ENCODE measurements at places on chromosomes 16 and 17. TPM values are rescaled to one million over a fixed set of nuclear protein-coding genes. Genes with fewer than 3 reads are reported as not detected.

GRCh38 chr16:62249069-62249468 lies 212.8 kb upstream of the CDH8 start:
- no peaks in the 10 kb centered on the region for H3K4me1 ChIP-seq
- DNase-seq = no peak
- no peak overlapping the region for H3K4me3 ChIP-seq
- no peaks in the 10 kb centered on the region for H3K27me3 ChIP-seq
- H3K27ac ChIP-seq = no peak overlapping the region

DNA sequence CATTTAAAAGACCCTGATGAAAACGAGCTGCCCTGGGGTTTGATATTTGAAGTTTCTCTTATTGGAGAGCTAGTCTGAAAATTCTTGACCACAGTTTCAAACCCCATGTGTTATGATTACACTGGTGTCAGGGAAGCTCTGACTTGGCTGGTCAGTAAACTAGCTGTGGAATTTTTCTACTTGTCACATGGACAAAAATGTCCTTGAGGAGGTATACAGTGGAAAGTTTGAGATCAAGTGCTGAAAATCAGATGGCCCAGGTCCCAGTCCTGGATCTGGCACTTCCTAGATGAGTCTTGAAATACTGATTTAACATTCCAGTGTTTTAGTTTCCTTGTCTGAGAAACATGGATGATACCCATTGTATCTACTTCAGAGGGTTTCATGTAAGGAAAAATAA lies 30.7 kb upstream of the SOX9 start:
- no peak overlapping the region for H3K27ac ChIP-seq
- H3K4me1 ChIP-seq = no peaks in the 10 kb centered on the region
- no peaks in the 10 kb centered on the region for H3K36me3 ChIP-seq
- no peak for DNase-seq

IRX5 gene
- total RNA-seq = not detected

GRCh38 chr16:14286368-14287230 lies 215.5 kb downstream of the MRTFB start:
- H3K27ac ChIP-seq = peak overlapping the region; percentile 20
- H3K4me1 ChIP-seq = no peaks in the 10 kb centered on the region
- H3K36me3 ChIP-seq = no peaks in the 10 kb centered on the region
- no peaks in the 10 kb centered on the region for H3K27me3 ChIP-seq
- peak overlapping the region; percentile 91 for H3K4me3 ChIP-seq

ZNF652 gene
- total RNA-seq = 61.0 TPM

MYH8 gene
- total RNA-seq = not detected

- no peaks in the 10 kb centered on the region for H3K36me3 ChIP-seq
- H3K4me3 ChIP-seq = no peak overlapping the region
- no peak for DNase-seq
- H3K27ac ChIP-seq = no peak overlapping the region
- no peaks in the 10 kb centered on the region for H3K27me3 ChIP-seq
Observed at GRCh38 chr16:53689636-53690035, 14.0 kb downstream of the RPGRIP1L start.

DNA sequence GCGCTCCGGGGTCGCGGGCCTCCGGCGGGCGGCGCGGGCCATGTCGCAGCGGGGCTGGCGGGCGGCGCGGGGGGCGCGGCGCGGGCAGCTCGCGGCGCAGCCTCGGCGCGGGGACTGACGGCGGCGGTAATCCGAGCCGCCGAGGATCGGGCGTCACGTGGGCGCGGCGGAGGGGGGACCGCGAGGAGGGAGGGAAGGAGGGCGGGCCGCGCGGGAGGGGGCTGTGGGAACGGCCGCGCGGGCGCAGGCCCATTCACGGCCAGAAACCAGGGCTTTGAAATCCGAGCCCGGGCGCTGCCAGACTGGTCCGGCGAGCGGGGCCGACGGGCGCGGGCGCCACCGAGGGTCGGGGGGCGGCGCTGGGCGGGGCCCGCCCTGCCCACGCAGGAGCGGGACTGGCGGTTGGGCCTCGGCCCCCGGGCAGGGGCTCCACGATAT lies at the start of gene MTSS2:
MTSS2 (minus strand) TSS at position 116 of the 438 bp plus-strand sequence. CDS start 262 bp downstream, outside the sequence.
- DNase-seq = no peak
- H3K36me3 ChIP-seq = no peaks in the 10 kb centered on the region
- no peaks in the 10 kb centered on the region for H3K27me3 ChIP-seq
- no peak within 1 kb of the TSS for H3K4me3 ChIP-seq

DNA sequence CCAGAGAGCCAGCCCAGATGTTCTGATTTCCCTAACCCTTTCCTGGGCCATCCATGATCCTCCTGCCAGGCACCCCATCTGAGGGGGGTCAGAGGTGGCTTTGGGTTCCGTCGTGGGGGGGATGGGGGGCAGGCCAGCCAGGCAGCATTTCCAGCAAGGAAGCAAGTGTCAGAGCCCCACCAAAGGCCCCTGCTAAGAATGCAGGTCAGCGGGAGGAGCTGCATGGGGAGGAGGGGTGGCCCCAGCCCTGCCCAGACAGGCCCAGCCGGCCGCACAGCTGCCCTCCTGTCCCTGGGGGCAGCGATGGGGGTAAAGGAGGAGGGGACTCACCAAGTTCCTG lies 2.3 kb upstream of the SCRN2 start:
- no peak for DNase-seq
- H3K27me3 ChIP-seq = peaks cover 48% of the 10 kb centered on the region
- H3K4me3 ChIP-seq = no peak overlapping the region
- H3K27ac ChIP-seq = no peak overlapping the region
- H3K4me1 ChIP-seq = peaks cover 38% of the 10 kb centered on the region
- peaks cover 7% of the 10 kb centered on the region for H3K36me3 ChIP-seq

EFCAB5 gene
- total RNA-seq = 1.0 TPM

Data from T-cell (primary cell).